HCT116 (cell line): ENCODE measurements at places on chromosomes 1 and 21. TPM values are rescaled to one million over a fixed set of nuclear protein-coding genes. Genes with fewer than 3 reads are reported as not detected.

- H3K4me1 ChIP-seq: no peaks in the 10 kb centered on the region
Measured at GRCh38 chr1:247096544-247096943, 7.6 kb downstream of the ZNF669 start.

Gene LRRC39
- 0.54 TPM for total RNA-seq

DNA sequence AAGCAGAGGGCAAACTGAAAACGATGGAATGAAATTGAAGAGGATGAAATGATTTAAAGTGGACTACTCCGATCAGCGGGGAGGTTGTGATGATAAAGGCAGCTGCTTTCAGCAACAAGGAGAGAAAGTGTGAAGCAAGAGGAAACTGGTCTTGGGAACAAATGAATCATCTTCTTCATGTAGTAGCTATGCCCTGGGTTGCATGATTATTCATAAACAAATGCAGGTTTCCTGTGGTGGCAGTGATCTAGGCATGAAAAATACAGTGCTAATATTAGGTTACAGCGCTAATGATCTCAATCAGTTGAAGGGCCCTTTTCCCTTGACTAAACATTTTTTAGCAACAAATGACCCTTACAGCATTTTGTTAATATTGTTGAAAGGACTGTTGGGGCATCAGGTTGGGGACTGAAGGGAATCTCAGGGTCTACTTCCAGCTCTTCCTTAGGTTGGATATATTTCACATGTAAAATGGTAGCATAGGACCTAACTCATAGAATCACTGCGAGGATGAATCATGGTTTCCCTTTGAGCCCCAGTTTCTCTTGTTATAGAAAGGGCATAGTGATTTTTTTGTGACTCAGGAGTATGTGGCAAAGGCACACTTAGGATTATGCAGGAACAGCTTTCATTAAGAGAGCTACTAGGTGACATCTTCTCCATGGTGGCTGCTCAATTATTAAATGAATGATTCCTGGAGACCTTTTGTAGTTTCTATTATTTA, 1.9 kb upstream of the ZFYVE9 start:
- H3K27ac ChIP-seq: no peak overlapping the region
- no peak overlapping the region for H3K4me3 ChIP-seq
- no peaks in the 10 kb centered on the region for H3K36me3 ChIP-seq
- no peaks in the 10 kb centered on the region for H3K27me3 ChIP-seq

Gene RABGGTB
- 203 TPM for total RNA-seq

- H3K4me3 ChIP-seq: no peak overlapping the region
- no peak for DNase-seq
- H3K4me1 ChIP-seq: peaks cover 29% of the 10 kb centered on the region
- no peaks in the 10 kb centered on the region for H3K27me3 ChIP-seq
- H3K36me3 ChIP-seq: no peaks in the 10 kb centered on the region
- H3K27ac ChIP-seq: no peak overlapping the region
Measured at GRCh38 chr1:205519541-205520131, 15.2 kb downstream of the CDK18 start.

- no peak overlapping the region for H3K27ac ChIP-seq
- H3K27me3 ChIP-seq: no peaks in the 10 kb centered on the region
- peaks cover 11% of the 10 kb centered on the region for H3K4me1 ChIP-seq
Measured at GRCh38 chr1:6016191-6016865, 24.1 kb upstream of the NPHP4 start.

Gene SLC5A3
- 11.8 TPM for total RNA-seq

- H3K36me3 ChIP-seq: no peaks in the 10 kb centered on the region
- no peak for DNase-seq
- no peak overlapping the region for H3K4me3 ChIP-seq
- H3K4me1 ChIP-seq: no peaks in the 10 kb centered on the region
- peaks cover 23% of the 10 kb centered on the region for H3K27me3 ChIP-seq
Measured at GRCh38 chr1:47592296-47593012, 154.6 kb downstream of the FOXD2 start.

- no peak overlapping the region for H3K27ac ChIP-seq
- no peak for DNase-seq
- H3K27me3 ChIP-seq: no peaks in the 10 kb centered on the region
- H3K4me3 ChIP-seq: no peak overlapping the region
- H3K4me1 ChIP-seq: no peaks in the 10 kb centered on the region
Measured at GRCh38 chr21:24367936-24368335, 1239.3 kb downstream of the MRPL39 start.

GRCh38 chr1:112061901-112062320, 72.4 kb upstream of the KCND3 start:
- no peak for DNase-seq
- peaks cover 55% of the 10 kb centered on the region for H3K27me3 ChIP-seq
- H3K4me3 ChIP-seq: no peak overlapping the region

Gene DYRK3
- 7.1 TPM for total RNA-seq

Gene ALDH9A1
- total RNA-seq: 46.0 TPM

DNA sequence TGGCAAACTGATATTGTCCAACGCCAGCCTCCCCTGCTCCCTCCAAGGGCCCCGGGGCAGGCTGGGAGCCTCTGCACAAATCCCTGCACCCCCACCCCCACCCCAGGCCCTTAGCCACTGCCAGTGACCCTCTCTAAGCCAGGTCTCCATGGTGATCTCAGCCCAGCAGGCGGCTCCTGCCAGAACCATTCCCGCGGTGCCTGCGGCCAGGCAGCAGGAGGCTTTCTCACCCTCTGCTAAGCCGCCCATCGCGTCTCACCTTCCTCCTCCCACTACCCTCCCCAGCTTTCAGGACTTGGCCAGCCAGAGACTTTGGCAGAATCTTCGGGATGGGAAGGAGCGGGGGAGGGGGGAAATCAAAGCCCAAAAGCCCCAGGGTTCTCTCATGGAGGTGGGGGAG, 46.8 kb upstream of the WASF2 start:
- no peaks in the 10 kb centered on the region for H3K27me3 ChIP-seq
- H3K4me1 ChIP-seq: peaks cover 56% of the 10 kb centered on the region

GRCh38 chr1:25575191-25575590, 31.8 kb downstream of the LDLRAP1 start:
- no peak for DNase-seq
- no peaks in the 10 kb centered on the region for H3K36me3 ChIP-seq
- H3K27me3 ChIP-seq: no peaks in the 10 kb centered on the region
- no peak overlapping the region for H3K4me3 ChIP-seq
- no peak overlapping the region for H3K27ac ChIP-seq

Gene TSPAN1
- 9.9 TPM for total RNA-seq

- no peak overlapping the region for H3K27ac ChIP-seq
- DNase-seq: no peak
- no peaks in the 10 kb centered on the region for H3K4me1 ChIP-seq
- H3K4me3 ChIP-seq: no peak overlapping the region
Measured at GRCh38 chr1:2926447-2927055, 94.7 kb upstream of the ACTRT2 start.

GRCh38 chr1:222889440-222889839, 74.6 kb downstream of the DISP1 start:
- DNase-seq: no peak
- H3K27ac ChIP-seq: no peak overlapping the region
- no peak overlapping the region for H3K4me3 ChIP-seq
- no peaks in the 10 kb centered on the region for H3K36me3 ChIP-seq
- no peaks in the 10 kb centered on the region for H3K4me1 ChIP-seq
- H3K27me3 ChIP-seq: no peaks in the 10 kb centered on the region

DNA sequence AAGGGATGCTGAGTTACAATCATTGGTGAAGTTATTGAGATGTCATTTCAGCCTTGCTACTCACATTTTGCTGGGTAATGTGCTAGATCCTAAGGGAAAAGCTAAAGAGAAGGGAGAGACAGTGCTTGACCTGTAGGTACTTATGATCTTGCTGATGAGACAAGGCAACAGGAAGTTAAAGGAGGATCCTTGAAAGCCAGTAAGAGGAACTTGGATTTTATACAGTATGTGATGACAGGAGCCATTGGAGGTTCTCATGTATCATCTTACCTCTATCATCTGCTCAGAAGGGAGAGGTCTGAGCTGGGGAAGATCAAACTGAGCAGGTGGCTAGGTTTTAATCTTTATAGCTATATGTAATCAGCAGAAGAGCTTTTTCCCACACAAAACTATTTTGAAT, 6.3 kb downstream of the APOBEC4 start:
- H3K4me1 ChIP-seq: no peaks in the 10 kb centered on the region
- no peak for DNase-seq
- H3K4me3 ChIP-seq: no peak overlapping the region
- H3K27ac ChIP-seq: no peak overlapping the region
- no peaks in the 10 kb centered on the region for H3K36me3 ChIP-seq
- 0 out of 2 replicates have a peak, but pooled peaks cover 8% of the 10 kb centered on the region for H3K27me3 ChIP-seq

Gene VWA5B1
- not detected for total RNA-seq

DNA sequence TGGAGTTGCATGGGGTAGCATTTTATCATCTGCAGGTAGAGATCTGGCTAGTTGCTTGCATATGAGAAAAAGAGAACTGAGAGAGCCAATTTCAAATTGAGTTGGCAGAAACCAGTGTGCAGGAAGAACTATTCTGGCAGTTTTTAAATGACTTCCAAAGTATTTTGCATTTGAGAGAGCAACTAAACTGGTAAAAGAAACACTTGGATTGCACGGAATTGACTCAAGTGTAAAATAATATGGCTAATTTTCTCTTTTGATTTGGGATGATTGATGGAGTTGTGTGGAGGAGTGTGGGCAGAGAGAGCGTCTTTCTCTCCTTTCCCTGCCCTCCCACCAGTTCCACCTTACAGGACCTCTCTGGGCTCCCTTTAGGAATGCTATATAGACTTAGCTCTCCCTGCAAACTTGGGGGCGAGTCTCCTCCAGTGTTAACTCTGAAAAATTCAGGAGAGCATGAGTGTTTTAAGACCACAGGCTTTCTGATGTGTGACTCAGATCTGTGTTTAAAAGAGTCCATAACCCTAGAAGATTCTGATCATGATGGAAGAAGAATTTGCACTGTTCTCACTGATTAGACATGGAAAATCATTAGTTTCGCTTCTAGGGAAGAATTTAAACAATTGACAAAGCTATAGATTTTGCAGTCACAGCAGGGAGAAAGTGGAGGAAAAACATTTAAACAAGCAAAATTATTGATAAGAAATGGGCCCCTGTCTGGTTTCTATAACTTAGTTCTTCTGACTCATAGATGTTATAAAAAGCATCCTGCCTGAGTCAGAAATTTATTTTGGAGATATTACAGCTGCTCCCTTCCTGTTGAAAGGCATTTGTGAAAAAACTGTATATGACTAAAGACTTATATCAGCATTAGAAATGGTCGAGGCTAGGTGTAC, 24.9 kb upstream of the CTBS start:
- peak overlapping the region; percentile 64; the same call in 1 of the 2 replicates for H3K27ac ChIP-seq
- peak; percentile 59 for DNase-seq
- H3K4me1 ChIP-seq: peaks cover 58% of the 10 kb centered on the region
- H3K4me3 ChIP-seq: no peak overlapping the region

Gene SPRR4
- total RNA-seq: not detected

Gene SLC1A7
- not detected for total RNA-seq

Gene YIPF1
- total RNA-seq: 16.4 TPM

Gene VSIG8
- total RNA-seq: not detected
